Activated gamma-delta T cell (primary cell): ENCODE measurements at places on chromosomes 13 and 19.

DNA sequence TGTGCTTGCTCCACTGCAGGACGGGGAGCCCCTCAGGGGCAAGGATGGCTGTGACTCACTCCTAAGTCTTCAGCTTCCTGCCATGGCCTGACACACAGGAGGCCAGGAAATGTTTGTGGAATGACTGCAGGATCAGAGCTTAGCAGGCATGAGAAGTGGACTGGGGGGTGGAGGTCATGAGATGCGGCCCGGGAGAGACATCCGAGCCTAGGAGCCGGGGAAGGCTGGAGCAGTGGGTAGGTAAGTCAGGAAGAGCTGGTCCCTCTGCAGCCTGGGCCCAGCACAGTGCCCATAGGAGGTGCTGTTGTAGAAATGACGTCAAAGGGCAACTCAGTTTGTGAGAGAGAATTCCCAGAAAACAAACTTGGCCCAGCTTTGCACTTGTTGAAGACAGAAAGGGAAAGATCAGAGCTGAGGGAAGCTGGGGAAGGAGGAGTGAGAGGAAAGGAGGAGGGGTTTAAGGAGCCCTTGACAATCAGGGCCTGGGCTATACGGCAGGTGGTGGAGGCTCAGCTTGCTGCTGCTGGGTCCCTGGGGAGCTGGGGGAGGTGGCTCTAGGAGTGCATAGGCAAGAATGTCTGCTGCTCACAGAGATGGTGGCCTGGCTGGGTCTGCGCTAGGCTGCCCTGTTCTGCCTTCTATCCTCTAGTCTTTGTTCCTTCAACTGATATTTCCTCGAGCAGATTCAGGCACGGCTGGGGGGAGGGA is 18.5 kb downstream of the POU2F2 start:
- no peak for DNase-seq

- DNase-seq, result no peak
Measured at GRCh38 chr13:34035676-34036325, 217.9 kb downstream of the RFC3 start.

GRCh38 chr13:62142048-62142447 is 726.4 kb upstream of the PCDH20 start:
- DNase-seq, result no peak

DNA sequence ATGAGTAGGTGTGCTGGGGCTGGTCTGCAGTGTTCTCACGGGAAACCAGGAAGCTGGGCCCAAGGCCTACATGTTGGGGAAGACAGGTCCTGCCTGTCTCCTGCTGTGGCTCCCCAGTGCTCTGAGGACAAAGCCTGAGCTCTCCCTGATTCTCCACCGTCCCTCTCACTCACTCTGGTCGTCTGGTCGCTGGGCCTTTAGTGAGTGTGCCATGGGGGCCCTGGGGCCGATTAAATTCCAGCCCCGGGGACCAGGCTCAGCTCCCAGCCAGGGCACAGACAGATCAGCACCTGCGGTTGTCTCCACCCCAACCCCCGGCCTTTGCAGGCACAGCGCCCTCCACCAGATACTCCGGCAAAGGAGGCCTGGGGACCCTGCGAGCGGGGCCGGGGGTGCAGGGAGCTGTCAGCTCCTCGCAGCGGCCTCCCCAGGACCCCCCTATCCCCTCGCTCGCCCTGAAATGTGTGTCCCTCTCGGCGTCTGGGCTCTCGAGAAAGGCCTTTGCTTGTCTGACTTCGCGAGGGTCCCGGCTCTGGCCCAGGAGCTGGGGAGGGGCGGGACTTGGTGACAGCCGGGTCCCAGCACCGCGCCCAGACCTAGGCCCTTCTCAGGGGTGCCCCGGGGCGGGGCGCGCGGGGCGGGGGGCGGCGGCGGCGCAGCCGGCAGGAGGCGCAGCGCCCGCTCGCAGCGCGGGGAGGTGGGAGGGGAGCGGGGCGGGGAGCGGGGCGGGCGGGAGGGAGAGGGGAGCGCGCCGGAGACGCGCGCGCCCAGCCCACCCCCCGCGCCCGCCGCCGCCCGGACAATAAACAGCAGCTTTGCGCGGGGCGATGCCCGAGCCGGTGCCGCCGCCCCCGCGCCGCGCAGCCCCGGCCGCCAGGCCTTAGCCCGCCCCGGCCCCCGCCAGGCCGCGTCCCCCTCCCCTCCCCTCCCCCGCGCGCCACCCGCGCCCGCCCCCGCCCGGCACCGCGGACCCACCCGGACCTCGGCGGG is at the start of gene PALM:
Gene PALM (plus strand): TSS at position 782 of the 990 bp plus-strand sequence. CDS start 212 bp downstream, outside the sequence.
- DNase-seq, result no peak

DNA sequence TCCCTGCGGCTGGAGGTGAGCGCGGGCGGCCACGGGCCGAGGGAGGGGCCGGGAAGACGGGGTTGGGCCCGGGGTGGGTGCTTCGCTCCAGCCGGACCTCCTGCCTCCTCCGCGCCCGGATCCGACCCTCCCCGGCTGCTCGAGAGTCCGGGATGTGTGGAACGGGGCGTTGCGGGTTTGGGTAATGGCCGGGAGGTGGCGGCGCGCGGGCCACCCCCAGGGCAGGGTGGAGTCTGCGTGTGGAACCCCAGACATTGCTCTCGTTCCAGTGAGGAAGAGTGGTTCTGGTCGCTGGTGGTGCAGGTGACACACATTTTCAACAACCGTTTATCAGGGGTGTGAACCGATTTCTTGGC is 38.8 kb downstream of the ARHGEF7 start:
- no peak for DNase-seq

DNA sequence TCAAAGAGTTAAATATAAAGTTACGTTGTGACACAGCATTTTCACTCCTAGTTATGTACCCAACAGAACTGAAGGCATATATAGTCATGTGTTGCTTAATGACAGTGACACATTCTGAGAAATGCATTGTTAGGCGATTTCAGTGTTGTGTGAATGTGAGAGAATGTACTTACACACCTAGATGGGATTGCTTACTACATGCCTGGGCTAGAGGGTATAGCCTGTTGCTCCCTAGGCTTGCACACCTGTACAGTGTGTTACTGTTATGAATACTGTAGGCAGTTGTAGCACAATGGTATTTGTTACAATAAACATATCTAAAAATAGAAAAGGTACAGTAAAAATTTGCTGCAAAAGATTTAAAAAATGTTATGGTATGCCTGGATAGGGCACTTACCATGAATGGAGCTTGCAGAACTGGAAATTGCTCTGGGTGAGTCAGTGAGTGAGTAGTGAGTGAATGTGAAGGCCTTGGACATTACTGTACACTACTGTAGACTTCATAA is 89.2 kb downstream of the DHRS12 start:
- no peak for DNase-seq

- DNase-seq, result no peak
Measured at GRCh38 chr19:40191836-40192646, 815 bp downstream of the MAP3K10 start.

GRCh38 chr13:20006206-20006605 is 47.7 kb downstream of the ZMYM2 start:
- DNase-seq, result no peak

- no peak for DNase-seq
Measured at GRCh38 chr13:60608954-60609353, 211.9 kb downstream of the TDRD3 start.

DNA sequence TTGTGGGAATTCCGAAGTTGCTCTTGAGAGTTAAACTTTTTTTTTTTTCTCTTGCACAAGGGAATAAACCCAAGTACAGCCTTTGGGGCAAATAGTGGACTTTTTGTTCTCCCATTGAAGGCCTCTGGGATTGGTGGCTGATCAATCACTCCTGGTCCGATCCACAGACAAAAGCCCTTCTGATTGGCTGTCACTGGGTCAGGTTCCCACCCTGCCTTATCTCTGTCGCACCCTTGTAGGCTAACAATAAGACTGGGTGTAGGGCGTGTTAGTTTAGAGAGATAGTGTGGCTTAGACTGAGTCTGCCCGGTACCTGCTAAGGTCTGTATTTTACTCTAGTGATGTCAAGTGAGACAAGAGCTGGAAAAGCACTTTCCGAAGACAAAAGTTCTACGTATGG is 380.8 kb downstream of the NDFIP2 start:
- DNase-seq, result no peak

- no peak for DNase-seq
Measured at GRCh38 chr13:77786695-77787287, 89.3 kb downstream of the SLAIN1 start.

DNA sequence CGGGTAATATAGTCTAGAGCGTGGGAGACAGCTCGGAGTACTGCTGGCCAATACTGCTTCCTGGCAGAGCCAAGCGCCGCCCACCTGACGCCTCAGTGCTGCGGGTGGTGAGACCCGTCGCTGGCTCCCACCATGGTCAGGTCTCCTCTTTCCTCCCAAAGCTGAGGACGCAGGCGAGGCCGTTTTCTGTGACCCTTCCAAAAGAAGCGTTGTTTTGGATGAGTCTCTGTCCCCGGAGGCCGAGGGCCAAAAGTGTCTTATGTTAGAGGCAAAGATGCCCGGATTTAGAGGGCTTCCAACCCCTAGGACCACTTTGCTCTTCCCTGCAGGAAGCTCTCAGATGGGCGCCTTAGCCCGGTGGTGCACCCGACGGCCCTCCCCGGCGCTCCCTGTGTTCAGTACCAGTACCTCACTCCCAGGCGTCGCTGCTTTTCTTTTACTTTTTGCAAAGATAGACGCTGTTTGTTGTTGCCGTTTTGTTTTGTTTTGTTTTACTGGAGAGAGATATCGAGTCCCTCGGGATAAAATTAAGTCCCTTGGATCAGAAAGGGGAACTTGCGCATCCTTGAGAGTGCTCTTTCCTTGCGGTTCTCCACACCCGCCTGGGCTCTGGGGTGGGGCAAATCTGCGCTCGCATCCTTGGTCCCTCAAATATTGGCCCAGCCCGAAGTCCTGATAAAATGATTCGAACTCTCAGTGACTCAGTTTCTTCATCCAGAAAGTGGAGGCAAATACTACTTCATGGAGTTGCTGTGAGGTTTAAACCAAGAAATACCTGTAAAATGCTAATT is 7.0 kb downstream of the PDX1 start:
- DNase-seq, result no peak

- no peak for DNase-seq
Measured at GRCh38 chr19:48452289-48453190, 2.8 kb upstream of the KCNJ14 start.

DNA sequence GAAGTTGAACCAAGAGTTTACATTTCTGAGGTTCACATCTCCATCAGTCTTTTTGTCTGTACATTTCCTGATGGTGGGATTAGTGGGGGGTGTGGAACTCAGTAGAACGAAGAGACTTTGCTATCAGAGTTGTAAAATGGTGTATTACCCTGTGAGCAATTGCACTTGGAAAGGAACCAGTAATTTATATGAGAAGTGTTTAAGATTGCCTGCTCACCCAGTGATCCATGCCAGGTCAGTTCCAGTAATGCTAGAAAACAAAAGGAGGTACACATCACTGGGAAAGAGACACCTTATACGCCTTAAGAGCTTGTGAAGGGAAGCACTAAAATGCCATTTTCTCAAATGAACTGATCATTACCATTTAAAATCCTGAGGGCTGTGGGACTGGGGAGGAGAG is 7.5 kb upstream of the DACH1 start:
- no peak for DNase-seq

- no peak for DNase-seq
Measured at GRCh38 chr13:106432636-106433035, 102.8 kb downstream of the EFNB2 start.

- DNase-seq, result no peak
Measured at GRCh38 chr13:95677564-95678266, 776 bp downstream of the DNAJC3 start.

DNA sequence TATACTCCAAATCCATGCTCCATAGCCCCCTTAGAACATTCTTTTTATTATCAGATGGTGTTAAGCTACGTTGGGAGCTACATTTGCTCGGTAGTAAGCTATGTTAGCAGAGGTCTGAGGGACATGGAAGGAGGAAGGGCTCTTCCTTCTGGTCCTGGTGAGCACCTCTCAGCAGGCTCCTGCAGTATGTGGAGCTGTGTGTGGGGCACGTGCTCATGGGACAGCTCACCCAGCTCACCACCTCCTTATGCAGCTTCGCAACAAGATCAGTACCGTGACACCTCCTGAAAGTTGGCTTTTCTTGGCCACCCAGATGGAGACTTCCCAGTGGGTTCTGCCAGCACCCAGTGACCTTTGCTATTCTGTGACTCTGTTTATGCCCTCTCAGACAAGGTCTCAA is 400.5 kb upstream of the SLC10A2 start:
- no peak for DNase-seq

- no peak for DNase-seq
Measured at GRCh38 chr19:6214881-6215541, 64.8 kb downstream of the MLLT1 start.

- no peak for DNase-seq
Measured at GRCh38 chr19:54481326-54481930, 8.3 kb upstream of the CDC42EP5 start.

GRCh38 chr13:45240143-45240542 is 39.3 kb upstream of the KCTD4 start:
- DNase-seq, result no peak

GRCh38 chr13:110044551-110045111 is 258.2 kb upstream of the IRS2 start:
- DNase-seq, result no peak

DNA sequence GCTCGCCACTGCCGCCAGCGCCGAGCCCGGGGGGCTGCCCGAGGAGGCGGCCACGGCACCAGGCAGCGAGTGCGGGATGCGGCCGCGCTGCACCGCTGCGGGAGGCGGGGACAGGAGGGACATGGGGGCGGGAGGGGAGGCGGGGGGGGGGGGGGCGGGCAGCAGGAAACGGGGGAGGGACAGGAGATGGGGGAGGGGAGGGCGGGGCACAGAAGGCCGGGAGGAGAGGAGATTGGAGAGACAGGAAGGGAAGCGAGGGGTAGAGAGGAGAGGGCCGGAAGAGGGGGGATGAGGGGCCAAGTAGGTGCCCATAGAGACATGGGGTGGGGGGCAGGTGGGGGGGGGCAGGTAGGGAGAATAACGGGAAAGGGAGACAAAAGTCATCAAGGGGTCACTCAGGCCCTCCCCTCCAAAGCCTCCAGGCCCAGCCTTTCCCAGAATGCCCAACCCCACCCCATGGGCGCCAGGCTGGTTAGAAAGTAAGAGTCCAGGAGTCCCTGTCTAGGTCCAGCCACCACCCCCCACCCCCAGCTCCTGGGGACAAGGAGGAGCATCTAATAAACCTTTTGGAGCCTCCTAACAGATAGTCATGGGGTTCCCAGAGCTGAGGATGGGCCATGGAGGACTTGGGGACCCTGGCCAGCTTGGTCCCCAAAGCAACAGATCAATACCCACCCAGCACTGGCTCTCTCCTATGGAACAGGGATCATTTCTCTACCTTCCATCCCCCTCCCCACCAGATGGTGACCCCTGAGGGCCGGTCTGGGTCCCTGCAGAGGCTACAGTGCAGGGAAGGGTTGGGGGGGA is 9.5 kb downstream of the NR2F6 start:
- DNase-seq, result no peak
